ENCODE measurements at places on chromosomes 1 and 21. TPM values are rescaled to one million over a fixed set of nuclear protein-coding genes. Genes with fewer than 3 reads are reported as not detected.

Gene BEST4
- 58.9 TPM for total RNA-seq

Gene OR2T35
- total RNA-seq: not detected

Gene GPR3
- 0.32 TPM for total RNA-seq

Gene PCAT6
- total RNA-seq: 0.74 TPM

DNA sequence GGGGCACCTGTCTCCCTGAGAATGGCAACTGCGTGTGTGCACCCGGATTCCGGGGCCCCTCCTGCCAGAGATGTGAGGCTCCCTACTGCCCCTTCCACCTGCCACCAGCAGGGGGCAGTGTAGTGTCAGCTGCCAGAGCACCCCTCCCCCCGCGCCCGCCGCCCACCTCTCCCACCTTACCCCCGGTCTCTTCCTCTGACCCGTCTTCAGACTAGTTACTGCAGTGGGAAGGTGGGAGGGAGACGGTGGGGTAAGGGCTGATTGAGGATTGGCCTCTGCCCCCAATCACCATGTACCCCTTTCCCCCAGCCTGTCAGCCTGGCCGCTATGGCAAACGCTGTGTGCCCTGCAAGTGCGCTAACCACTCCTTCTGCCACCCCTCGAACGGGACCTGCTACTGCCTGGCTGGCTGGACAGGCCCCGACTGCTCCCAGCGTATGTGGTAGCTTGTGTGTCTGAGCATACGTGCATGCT lies 10.1 kb upstream of the LRRC71 start:
- H3K4me3 ChIP-seq: no peak overlapping the region
- no peaks in the 10 kb centered on the region for H3K27me3 ChIP-seq
- peaks cover 3% of the 10 kb centered on the region for H3K4me1 ChIP-seq
- H3K27ac ChIP-seq: no peak overlapping the region
- peak; percentile 47 for DNase-seq

DNA sequence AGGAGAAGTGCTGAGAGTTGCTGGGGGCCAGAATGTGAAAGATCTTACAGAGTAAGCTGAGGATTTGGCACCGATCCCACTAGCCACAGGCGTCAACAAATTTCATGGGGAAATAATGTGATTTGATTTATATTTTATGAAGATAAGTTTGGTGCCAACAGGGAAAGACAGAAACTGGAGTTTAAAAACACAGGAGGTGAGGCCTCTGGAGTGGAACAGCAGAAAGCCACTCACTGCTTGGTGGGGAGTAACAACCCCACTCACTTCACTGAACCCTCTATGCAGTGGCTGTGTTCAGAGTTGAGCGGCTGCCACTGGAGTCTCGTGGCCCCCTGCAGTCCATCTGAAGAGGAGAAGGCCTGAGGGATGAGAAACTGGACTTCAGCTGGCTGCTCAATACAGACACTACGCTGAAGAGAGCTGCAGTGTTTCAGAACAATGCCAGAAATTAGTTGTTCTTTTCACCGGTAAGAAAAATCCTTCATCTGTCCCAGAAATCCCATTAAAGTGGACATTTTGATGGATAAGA lies 48.0 kb upstream of the RXRG start:
- no peak overlapping the region for H3K27ac ChIP-seq
- no peak for DNase-seq
- H3K36me3 ChIP-seq: no peaks in the 10 kb centered on the region
- no peaks in the 10 kb centered on the region for H3K4me1 ChIP-seq
- H3K27me3 ChIP-seq: no peaks in the 10 kb centered on the region
